ENCODE measurements at places on chromosomes 3 and 15.

DNA sequence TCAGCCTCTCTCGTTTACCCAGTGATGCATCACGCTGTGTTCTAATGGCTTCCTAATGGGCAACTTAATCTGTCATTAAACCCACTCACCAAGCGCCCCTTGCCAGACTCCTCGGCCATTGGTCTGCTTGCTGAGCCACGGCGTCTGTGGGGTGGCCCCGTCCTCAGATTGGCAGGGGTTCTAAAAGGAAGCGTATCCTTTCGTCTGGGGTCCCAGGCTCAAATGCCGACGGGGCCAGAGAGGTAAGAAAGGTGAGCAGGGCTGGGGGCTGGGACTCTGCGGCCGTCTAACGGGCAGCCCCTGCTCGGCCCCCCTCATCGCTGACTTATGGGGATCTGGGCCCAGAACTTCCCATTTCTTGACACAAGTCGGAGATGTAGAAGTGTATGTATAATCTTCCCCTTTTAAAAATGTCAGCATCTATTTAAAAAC is 315.1 kb upstream of the PROK2 start:
- DNase-seq: no peak

DNA sequence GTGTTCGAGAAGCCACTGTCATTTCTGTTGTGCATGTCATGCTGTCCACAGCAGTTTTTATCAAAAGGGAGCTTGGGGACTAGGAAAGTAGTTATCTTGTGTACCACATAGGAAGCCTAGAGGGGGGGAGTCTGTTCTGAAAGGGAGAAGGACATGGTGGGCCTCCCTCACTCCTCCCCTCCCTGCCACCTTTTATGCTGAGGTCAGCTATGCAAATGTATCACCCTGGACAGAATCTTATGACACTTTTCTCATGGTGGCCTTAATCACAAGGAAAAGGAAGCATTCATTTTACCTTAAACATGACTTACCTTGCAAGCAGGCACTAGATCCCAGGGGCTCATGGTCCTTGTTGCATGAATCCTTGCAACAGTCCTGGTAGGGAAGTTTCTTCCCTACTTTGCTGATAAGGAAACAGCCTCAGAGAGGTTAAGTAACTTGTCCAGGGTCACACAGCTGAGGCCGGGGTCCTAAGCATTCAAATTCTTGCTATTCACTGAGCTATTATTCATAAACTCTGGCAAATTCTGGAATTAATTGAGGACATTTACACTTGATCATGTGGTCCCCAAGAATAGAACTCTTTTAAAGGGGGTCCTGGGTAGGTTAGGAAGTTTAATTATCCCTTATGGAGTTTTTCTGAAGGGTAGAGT is 81.1 kb upstream of the SLC6A1 start:
- DNase-seq: no peak

DNA sequence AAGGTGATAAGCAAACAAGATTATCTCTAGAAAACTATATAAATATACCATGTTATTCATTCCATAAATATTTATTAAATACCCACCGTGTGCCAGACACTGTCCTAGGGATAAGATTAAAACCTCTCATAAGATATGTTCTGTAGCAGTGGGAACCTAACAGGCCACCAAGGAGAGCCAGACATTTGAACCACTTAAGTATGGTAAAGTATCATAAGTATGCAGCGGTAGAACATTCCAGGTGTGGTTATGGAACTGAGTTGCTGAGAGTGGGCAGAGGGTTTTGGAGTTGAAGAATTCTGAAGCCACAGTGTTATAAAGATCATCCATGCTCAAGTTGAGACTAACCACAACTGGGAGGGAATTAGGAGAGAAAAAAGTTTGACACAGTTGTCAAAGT is 14.7 kb downstream of the FILIP1L start:
- DNase-seq: no peak

DNA sequence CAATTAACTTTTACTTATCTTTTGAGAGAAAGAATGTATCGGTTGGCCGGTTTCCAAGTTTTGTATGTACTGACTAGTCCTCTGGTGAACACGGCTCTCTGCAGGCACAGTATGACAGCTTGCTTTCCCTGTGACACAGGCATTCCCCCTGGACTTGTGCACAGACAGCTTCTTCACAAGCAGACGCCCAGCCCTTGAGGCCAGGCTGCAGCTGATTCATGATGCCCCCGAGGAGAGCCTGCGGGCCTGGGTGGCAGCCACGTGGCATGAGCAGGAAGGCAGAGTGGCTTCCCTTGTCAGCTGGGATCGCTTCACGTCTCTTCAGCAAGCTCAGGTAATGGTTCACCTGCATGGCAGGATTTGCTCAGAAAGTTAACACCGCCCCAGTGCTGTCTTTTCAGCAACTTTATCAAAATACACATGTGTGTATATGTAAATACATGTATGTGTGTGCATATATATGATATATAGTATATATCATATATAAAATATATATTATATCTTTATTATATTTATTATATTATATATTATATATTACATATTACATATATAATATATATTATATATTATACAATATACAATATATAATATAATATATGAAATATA is 25.5 kb downstream of the FAN1 start:
- DNase-seq: no peak

GRCh38 chr15:53564647-53565046 is 194.8 kb downstream of the WDR72 start:
- DNase-seq: no peak

- no peak for DNase-seq
Observed at GRCh38 chr3:179902061-179902460, 134.7 kb downstream of the PEX5L start.

DNA sequence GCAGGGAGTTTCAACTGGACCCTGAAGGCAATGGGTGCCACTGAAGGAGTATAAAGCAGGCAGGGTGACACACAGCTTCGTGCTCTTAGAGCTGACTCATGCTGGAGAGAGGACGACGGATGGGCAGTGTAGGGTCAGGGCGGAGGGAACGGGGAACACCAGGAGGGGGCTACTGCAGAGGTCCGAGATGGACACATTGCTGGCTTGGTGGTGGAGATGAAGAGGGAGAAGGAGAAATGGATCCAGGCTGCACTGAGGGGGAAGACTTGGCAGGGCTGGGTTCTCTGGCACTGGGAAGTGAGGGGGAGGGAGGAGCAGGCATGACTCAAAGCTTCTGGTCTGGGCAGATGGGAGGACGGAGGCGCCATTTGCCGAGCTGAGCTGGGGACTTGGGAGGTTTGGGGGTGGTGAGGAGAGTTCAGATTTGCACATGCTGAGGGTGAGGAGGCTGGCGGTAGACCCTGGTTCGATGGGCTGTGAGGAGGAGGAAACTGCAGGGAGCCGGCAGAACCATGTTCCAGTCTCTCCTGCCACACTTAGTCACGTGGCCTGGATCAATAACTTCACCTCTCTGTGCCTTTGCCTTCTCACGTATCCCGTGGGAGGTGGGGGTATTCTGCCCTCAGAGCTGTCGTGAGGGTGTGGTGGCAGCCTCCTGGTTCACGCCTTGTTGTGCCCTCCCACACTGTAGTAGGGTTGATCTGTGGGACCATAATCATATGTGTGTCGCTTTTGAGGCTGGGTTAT is 4.6 kb upstream of the KCTD6 start:
- no peak for DNase-seq

DNA sequence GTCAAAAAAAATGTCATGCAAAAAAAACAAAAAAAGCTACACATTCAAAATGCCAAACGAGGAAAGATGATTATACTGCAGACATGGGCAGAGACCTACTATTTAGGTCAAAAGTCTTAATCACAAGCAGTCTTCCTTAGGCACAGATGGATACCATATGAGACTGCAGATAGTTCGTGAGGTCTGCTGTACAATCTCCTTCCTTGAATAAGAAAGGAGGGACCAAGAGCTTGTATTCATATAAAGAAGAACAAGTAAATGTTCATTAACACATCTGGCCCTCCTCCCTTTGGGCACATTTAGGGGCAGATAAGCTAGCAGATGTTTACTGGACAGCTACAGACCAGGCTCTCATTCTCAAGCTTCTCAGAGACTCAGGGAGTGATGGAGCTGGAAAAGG is 45.3 kb downstream of the ANXA2 start:
- no peak for DNase-seq

DNA sequence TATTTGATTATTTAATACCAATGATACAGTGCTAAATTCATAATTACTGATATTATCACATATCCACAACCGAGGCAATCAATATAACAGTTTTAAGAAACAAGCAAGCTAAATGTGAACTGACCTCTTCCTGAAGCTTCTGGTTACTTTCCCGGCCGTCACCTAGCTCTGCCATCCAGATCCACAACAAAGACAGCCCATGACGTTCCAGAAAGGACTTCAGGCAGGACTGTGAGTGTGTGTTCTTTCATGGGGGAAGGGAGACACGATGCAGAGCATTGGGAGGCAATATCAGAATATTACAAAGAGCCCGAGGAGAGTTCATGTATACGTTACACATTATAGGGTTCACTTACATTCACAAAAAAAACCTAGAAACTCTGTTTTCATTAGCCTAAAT is 77.8 kb downstream of the SETD2 start:
- no peak for DNase-seq

- DNase-seq: no peak
Observed at GRCh38 chr15:69786136-69786701, 311.5 kb downstream of the TLE3 start.

DNA sequence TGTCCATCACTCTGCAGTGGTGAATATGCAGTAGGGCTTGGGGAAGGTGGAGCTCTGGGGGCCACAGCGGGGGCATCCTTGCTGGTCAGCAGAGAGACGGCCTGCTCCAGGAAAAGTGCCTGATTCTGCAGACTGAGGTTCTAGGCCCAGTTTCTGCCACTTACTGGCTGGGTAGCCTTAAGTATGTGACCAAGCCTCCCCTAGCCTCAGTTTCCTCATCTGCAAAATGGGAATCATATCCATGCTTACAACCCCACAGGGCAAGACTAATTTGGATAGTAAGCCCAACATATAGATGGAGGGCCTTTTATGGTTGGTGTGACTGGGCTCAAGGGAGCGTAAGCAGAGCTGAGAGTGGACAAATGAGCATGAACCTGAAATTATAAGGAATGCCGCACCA is 60.8 kb downstream of the OXNAD1 start:
- DNase-seq: no peak

DNA sequence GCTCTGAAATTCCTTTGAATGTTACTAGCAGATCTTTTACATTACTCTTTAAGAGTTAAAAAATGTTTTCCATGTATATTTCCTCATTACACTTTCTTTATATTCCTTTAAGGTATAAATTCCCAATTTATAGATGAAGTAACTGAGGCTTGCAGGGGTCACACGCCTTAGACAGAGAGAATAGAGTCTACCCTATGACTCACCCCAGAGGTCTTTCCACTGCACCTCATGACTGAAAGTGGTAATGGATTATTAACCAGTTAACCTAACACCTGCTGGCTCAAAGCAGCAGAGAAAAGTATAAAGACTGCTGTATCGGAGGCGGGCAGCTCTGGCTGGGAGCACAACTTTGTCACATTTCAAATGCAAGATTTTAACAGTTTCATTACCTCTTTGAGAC is 37.7 kb downstream of the LDHAL6B start:
- DNase-seq: no peak

DNA sequence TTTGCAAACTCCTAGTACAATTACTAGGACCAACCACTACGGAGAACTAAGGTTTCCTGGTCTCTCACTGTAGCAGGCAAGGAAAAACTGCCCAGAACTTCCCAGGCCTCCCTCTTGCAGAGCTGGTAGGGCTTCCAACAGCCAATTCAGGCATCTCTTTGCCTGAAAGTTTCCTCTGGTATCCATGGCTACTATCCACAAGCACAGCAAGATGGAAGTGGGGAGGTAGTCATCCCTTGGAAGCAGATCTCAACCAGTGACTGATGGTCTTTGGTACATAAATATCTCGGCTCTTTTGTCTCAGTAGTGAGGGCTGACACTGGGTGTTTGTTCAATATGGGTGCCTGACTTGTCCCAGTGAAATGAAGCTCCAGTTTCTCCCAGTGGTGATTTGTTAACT is 201.3 kb upstream of the MRPL3 start:
- no peak for DNase-seq

- no peak for DNase-seq
Observed at GRCh38 chr3:161409858-161410257, 38.5 kb upstream of the SPTSSB start.

- no peak for DNase-seq
Observed at GRCh38 chr3:31968927-31969418, 12.1 kb downstream of the OSBPL10 start.

GRCh38 chr15:74062671-74063070 is 19.7 kb downstream of the GOLGA6A start:
- no peak for DNase-seq

DNA sequence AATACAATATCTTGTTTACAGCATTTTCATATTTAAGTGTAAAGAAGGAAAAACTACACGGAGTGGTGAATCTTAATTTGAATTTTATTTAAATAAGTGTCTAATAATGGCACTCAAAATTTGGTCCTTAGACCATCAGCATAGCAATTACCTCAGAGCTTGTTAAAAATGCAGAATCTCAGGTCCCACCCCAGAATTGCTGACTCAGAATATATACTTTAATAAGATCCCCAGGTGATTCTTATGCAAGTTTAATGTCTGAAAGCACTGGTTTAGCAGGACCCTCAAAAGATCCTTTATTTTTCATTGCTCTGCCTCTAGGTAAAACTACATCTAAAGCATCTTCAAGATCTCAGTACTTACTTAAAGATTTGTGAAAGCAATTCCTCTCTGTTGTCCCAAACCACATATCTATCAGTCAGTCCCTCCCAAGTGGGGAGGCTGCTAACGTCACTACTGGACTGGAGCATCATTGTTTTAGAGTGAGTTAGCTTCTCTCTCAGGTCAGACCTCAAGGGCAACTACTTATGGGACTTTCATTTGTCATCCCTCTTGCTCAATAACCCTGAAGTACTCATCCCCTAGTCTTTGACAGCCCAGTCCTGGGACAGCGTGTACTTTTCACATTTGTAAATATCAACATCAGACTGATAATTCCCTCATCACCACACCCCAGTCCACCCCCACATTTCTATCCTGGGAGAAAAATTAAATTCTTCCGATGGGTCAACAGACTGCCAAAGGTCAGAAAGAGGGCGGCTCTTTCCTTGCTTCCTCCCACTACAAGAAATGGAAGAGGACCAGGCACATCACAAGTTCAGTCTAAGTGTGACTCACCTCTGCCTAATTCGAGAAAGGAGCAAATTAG is 76.7 kb downstream of the CBLB start:
- DNase-seq: no peak

DNA sequence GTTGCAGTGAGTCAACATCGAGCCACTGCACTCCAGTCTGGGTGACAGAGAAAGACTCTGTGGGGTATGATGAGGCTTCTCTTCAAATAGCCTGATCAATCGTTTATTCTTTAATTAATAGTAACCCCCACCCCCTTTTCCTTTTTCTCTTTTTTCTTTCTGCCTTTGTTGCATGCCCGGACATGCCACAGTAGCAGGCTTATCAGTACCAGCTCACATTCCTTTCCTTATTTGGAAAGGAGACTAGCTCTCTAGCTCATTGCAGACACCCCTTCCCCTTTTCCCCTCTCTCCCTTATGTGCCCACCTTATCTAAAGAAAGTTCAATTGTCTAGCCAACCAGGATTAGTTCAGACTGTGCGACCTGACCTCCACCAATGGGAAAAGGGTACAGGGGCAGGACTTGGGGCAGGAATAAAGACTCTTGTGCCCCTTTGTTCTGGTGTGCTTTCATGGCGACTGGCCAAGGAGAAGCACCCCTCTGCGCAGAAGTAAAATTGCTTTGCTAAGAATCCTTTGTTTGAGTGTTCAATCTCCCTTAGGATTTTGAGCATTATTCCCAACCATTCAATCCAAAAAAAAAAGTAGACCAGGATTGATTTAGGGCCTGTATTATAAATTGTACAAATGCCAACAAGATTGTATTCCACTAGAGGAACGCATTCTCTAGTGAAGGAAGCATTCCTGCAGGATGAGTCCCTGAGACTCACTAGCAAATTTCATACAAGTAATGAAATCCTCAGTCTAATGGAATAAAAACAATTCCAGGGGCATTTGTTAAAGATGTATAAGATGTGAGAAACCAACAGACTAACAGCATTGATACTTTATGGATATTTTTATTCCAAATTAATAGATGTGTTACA is 95.8 kb upstream of the SNRPN start:
- no peak for DNase-seq

Measured in progenitor cell of endocrine pancreas (in vitro differentiated cells).